Smooth muscle cell of the brain vasculature (primary cell): ENCODE measurements at places on chromosomes 1 and 21.
A peak's percentile ranks its signal among the peaks of the same experiment; 100 is the strongest.

GRCh38 chr1:109138358-109138757 is 24.4 kb downstream of the ELAPOR1 start:
- no peak for DNase-seq

DNA sequence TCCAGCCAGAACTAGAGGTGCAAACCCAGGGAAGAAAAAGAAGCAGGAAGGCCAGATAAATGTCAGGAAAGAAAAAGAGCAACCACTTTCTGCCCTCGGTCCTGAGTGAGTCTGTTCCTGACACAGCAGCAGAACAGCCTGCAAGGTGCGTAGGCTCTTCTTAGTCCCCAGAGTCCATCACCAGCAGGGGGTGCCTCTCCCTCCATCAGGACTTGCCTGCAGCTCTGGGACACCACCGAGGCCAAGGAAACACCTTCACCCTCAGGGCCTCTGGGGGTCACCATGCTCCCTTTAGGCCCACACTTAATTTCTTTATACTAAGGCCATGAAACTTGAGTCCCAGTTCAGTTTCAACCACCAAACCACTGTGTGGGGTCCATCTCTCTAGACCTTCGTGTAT is 43.7 kb upstream of the NFASC start:
- no peak for DNase-seq

DNA sequence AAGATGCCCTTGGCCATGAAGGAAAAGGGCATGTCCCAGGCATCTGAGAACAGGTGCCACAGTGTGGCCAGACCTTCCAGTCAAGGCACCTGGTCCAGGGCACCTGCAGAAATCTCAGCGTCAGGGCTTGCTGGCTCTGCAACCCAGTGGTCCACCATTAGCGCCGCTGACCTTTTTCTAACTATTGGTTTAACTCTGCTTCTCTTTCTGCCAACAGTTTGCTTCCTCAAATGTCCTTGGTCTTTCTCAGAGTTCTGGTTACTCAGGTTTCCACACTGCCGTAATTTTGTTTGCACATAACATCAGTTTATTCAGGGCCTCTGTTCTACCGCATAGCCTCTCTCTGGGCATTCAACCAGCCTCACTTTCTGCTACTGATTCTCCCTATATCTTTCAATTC is 16.5 kb upstream of the FYB2 start:
- DNase-seq, result no peak

DNA sequence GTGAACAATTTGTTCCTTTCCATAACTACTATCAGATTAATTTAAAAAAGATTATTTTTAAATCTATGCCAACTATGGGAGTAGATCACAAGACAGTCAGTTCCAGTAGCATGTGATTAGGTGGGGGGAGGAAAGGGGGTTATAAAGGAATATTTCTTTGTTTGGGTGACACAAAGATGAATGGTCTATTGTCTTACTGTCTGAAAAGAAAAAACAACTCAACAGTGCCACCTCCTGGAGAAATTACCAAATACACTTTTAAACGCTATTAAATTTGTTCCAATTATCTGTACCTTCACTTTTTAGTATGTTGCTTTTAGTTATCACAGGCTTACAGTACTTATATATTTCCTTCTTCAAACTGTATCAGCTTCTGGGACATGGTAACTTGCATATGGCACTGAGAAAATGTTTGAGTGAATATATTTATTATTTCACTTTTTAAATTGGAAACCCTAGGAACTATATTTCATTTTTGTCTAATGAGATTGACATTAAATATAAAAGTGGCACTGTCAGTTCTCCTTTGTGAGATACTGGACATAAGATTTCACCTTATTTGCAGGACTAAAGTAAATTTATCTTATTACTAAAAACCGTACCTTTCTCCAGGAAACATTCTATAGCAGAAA is 1.7 kb upstream of the SORT1 start:
- DNase-seq, result no peak

DNA sequence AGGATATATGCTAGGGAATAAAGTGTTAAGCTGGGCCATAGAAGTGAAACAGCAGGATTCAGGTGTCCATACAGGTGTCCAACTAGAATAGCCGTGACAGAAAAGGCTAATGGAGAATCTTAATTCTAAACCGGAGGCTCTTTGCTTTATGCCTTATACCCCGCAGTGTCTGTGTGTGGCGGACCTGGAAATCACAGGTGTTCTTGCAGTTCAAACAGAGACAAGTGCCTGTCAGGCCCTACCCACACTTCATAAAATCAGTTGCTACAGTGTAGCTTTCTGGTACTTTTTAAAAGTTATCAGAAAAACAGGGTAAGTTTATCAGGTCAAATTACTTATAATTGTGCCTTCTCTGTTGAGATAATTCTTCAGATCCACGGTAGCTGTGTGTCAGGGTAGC is 293.9 kb downstream of the LRRC7 start:
- no peak for DNase-seq

DNA sequence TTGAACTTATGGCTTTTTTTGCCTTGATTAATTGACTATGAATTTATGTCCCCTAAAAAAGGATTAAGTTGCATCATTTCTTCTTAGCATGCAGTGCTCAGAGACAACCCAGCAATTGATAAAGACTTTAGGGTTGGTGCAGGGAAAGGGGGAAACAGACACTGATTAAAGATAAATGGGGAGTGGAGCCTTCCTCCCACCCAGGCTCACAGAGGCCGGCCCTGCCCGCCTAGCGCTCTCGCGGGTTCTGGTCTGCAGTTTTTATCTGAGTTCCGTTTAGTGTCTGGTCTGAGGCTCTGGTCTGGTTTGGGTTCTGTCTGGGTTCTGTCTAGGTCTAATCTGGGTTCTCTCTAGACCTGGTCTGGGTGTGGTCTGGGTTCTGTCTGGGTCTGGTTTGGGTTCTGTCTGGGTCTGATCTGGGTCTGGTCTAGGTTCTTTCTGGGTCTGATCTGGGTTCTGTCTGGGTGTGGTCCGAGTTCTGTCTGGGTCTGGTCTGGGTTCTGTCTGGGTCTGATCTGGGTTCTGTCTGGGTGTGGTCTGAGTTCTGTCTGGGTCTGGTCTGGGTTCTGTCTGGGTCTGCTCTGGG is 48.1 kb downstream of the ABCG1 start:
- no peak for DNase-seq

DNA sequence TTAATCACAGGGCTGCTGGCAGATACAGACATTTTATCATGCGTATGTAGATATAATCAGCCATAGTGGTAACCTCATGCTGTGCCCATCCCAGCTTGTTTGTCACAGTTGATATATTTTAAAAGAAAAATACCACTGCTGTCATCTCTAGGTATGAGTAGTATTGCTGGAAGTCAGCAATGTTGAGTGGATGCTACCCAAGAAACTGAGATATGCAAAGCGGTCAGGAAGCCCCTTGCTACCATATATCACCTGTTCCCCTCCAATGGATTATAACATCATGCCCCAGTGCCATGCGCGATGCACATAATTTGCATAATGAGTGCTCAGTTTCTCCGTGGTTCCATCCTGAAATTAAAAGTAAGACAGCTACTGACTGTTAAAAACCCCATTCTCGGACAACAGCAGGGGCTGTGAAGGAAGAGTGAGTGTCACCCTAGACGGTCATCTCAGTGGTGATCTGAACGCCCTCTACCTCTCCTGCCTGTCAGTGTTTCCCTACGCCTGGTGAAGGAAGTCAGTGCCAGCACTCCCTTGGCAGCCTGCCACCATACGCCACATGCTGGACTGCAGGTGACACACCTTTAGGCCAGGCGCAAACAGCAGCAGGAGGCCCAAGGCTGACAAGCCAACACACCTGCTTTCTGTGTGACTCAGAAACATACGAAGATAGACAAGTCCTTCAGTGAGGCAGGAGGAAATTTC is 2.7 kb downstream of the IL10RB start:
- no peak for DNase-seq

GRCh38 chr21:42150474-42151085 is 68.4 kb upstream of the ABCG1 start:
- DNase-seq, result no peak

DNA sequence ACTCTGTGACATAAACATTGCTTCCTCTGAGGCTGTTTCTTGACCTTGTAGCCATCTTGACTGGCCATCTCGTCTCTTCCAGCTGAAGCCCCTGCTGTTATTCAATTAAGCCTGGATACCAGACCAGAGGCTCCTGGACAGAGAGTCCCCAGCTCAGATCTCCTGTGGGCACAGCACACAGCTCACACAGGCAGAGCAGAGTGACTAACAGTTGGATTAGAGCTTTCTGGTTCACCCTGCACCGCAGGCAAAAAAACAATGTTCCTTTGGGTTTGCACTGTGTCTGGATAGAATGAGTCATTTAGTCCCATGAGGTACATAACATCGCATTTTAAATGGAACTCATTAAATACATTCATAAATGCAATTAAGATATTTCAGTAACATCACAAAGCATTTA is 33.4 kb upstream of the USH2A start:
- DNase-seq, result peak; percentile 73

DNA sequence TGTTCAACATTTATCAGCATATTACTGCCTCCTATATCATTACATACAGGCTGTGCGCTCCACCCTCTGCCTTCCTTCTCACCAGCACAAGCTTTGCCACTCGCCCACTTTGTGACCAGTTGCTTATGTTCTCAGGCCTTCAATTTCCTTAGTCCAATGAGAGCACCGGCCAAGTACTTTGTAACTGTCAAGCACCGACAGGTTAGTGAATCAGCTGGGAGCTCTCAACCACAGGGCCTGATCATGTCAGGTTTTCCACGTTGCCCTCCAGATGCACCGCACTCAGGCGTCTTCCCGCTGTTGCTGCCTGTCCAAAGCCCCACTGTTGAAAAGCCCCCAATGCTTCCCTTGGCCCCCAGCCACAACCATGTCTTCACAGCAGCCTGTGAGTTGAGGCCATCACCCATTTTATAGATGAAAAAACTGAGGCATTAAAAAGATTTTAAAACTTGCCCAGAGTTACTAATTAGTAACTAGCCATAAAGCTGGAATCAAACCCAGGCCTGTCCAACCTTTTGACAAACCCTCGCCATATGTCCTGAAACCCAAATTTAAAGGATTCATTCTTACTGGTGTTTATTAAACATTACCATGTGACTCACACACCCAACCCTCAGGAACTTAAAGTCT is 3.4 kb upstream of the KCNN3 start:
- DNase-seq, result no peak

DNA sequence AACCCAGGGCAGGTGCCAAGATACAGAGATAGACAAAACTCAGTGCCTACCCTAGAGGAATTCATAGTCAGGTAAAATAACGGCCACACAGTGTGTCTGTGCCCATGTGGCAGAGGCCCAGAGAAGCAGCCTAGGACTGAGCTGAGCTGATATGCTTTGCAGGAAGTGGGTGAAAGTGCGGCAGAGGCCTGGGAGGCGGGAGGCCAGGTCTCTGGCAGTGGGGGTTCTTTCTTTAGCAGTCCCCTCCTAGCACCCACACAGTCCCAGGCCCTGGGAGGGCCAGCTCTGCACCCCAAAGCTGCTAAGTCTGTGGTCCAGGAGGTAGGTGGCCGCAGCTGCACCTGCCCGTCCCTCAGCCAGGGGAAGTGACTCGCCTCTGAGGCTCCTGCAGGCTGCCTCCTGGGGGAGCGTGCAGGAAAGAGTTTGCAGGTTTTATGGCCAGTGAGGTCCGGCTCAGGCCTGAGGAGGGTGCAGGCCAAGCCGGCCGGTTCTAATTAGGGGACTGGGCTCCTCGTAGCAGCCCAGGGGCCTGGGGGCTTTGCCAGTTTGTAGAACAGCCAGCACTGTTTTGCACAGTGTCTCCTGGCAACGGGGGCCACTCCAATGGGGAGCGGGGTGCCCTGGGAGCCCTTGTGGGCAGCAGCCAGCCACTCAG is 107.9 kb downstream of the SPSB1 start:
- DNase-seq, result no peak

GRCh38 chr1:229024528-229025130 is 246.3 kb upstream of the RAB4A start:
- DNase-seq, result peak; percentile 32

- no peak for DNase-seq
These were observed 64.0 kb upstream of the ASB17 start for GRCh38 chr1:75996196-75996595.

- no peak for DNase-seq
These were observed 88.0 kb downstream of the XCL2 start for GRCh38 chr1:168455764-168456163.

- no peak for DNase-seq
These were observed 8.1 kb upstream of the RCC2 start for GRCh38 chr1:17447501-17447992.

GRCh38 chr1:22666412-22666811 is 13.4 kb downstream of the C1QB start:
- DNase-seq, result no peak

DNA sequence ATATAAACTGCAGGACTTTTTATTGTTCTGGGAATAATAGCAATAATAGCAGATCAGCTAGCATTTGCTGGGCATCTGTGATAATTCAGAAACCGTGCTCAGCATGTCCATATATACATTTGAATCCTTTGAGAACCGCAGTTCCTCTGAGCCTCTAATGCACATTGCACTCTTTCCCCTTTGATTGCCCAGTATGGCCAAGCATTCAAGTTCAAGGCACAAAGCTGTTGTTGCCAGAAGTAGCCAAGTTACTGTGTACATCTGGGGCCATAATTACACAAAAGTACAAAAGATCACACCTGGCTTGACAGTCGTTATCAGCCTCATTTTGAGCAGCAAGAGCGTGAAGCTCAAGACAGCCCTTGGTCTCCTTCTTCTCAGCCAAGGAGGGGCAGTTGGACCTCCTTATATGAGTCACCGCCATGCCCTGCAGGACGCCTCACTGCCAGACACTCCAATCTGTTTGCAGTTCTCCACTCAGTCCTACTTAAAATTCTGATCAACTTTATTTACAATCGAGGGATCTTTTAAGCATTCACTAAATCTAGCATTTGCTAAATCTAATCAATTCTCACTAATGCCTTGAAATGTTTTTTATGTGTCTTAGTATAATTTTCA is 216.0 kb downstream of the SLC35F3 start:
- DNase-seq, result no peak

DNA sequence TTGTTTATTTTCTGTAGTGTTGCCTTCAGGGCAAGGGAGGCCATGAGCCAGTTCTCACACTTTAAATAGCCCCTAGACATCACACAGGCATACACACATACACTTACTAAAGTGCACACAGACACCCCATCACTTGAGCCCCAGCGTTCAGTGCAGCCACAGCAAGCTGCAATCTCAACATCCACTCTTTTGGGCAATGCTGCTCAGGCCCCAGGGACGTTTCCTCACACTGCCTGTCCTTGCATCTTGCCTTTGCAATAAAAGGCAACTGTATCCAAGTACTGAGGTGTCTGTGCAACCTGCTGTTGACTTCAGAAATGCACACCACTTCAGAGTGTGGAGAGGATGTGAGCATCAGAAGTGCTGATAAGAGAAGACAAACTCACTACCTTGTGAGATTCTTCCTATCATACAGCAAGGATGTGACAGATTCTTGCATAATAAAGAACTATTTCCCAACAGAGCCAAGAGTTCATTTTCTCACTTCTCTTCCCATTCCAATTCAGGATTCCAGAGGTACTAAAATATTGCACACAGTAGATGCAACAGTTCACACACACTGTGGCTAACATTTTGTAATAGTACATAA is 36.2 kb downstream of the IRF2BP2 start:
- DNase-seq, result no peak

GRCh38 chr1:19359357-19359756 is 47.2 kb downstream of the SLC66A1 start:
- DNase-seq, result no peak

GRCh38 chr1:12556957-12557935 is 60.8 kb downstream of the DHRS3 start:
- DNase-seq, result no peak

- DNase-seq, result no peak
These were observed 22.5 kb upstream of the DMBX1 start for GRCh38 chr1:46467183-46467504.

- DNase-seq, result no peak
These were observed 86.7 kb downstream of the PROX1 start for GRCh38 chr1:214074477-214074876.
